ENCODE measurements at places on chromosomes 2 and 18. TPM values are rescaled to one million over a fixed set of nuclear protein-coding genes. Genes with fewer than 3 reads are reported as not detected.

ARHGAP25 gene
- 104 TPM for polyA plus RNA-seq

FBXO36 gene
- polyA plus RNA-seq = 1.4 TPM

PROC gene
- not detected for polyA plus RNA-seq

DNA sequence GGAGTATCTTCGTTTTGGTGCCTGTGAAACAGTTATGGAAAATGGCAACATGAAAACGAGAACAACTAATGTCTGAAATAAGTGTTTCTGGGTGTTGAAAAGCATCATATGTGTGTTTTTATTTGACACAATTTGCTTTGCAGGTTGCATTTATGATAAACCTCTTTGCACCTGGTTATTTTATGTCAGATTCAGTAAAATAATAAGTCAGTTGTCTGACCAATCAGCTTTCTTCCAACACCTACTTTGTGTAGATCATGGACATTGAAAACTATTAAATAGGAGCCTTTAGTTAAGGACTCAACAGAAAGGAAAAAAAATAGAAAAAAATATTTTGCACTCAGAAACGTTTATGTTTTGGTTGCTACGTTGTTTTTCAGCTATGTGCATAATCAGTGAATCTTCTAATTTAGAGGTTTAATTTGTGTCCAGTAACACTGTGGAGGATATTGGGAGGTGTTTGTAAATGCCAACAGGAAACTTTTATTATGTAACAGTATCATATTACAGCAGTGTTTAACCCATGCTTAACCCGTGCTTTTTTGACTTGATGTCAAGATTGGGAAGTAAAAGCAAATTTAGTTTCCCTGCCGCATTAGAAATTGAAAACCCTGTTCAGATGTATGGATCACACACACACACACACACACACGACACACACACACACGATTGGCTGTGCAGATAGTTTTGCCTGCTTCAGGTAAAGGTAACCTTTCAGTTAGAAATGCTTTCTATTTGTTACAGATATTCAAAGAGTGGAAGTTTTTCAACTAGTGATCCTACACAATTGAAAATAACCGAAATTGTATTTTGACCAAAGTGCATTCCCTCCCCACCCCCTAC, 2.6 kb downstream of the PKP4 start:
- no peak for DNase-seq

DNA sequence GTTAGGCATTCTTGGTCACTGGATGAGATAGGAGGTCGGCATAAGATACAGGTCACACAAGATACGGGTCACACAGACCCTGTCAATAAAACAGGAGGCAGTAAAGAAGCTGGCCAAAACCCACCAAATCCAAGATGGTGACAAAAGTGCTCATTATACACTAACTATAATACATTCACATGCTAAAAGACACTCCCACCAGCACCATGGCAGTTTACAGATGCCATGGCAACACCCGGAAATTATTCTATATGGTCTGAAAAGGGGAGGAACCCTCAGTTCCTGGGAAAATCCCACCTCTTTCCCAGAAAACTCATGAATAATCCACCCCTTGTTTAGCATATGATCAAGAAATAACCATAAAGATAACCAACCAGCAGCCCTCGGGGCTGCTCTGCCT, 56.0 kb upstream of the PTPRM start:
- DNase-seq = no peak

Measured in naive thymus-derived CD8-positive, alpha-beta T cell (primary cell).